ENCODE measurements at places on chromosomes 1 and 21.

- no peak for DNase-seq
These were observed 577.4 kb upstream of the PBX1 start for GRCh38 chr1:163981500-163982030.

- no peak for DNase-seq
These were observed 2.6 kb downstream of the ARPC5 start for GRCh38 chr1:183632964-183633363.

GRCh38 chr1:245090491-245091090 is 64.2 kb upstream of the KIF26B start:
- DNase-seq: no peak

DNA sequence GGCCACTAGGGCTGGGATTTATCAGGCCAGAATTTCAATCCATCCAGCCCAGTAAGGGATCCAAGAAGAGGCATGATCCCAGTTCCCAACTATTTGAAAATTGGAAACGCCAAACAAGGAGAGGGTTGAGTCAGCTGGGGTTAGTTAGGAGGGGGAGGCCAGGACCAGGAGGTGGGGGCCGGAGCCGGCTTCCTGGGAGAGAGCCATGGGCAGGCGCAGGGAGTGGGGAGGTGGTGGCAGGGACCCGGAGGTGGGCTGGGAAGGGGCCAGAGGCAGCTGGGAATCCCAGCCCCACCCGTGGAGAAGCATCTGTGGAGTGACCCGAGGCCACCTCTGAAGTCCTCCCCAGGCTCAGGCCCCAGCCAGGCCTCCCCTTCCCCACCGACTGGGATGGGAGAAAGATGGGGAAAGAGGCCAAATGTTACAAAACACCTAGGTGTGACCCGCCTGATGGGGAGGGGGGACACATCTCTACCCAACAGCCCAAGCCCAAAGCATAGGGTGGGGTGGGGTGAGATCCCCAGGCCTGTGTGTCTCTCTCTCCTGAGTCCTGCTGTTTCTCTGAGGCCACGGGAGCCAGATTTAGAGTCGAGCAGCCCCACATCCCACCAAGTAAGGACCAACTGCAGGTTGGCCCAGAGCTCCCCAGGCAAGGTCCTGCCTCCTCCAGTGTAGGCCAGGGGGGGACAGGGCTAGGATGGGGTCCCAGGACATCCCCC is 10.1 kb downstream of the HSPG2 start:
- DNase-seq: no peak

DNA sequence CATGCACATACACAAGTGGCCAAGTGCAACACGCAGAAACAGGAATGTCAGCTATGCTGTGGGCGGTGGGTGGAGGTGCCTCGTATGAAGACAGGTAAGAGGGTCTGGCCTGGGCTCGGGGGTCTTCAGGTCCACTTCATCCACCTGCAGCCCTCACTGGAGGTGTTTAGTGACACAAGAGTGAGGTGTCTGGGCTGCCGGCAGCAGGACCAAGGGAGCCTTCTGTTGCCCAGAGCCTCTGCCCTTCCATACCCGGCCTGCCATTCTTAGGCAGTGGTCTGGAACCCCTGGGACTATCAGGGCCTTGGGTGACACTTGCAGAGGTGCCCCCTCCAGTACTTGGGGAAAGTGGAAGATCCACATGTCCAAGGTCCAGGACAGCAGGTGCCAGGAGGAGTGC is 21.7 kb upstream of the ACTRT2 start:
- no peak for DNase-seq

- DNase-seq: no peak
These were observed 371 bp upstream of the ODF2L start for GRCh38 chr1:86396498-86396890.

DNA sequence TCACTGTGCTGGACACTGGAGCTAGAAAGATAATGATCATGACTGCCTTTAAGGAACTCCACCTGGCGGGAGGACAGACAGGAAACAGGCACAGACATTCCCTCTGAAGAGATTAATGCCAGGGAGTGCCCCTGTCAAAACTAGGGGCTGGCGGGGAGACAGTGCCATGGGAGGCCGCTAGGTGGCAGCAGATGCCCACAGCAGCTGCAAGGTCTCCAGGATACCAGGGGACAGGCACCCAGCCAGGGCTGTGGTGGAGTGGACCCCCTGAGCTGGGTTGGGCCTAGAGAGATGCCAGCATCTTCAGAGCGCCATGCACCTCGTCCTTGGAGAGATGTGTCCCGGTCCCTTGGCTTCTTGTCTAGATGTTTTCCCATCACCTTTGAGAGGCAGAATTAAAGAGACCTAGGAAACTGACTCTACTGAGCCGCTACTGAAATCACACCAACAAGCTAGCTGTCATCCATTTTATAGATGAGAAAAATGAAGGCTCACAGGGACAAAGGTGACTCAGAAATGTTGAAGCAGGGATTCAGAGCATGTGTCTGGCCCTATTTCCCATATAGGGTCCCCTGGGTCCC is 3.6 kb downstream of the REN start:
- peak; percentile 55 for DNase-seq

DNA sequence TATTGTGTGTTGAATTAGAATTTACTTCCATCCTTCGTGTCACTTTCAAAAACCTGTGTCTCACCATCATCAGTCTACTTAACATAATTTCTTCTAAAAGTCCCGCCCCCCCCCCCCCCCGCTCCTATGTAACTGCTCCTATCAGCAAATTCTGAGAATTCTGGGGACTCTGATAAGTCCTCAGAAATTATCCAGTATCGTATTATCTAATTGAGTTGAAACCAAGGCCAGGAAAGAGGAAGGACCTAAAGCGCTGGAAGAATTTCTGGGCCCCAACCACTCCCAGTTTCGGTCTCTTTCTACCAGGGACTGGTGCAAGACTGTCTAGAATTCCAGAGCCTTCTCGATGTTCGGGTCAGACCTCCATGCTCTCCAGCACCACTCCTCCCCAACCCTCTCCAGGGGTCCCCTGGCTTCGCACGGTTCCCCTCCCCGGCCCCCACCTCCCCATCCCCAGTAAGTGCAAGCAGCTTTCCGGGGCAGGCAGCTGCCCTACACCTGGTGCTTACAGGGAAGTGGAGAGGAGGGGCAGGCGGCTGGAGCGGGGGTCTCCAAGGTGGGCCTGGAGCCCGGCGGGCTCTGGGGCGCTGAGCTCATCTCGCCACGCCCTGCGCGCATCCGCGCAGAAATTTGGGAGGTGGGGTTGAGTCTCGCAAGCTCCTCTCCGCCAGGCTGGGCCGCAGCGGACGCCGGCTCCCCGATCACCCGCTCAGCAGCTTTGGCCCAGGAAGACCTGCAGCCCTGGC is 16.0 kb upstream of the ZNF496 start:
- DNase-seq: no peak

DNA sequence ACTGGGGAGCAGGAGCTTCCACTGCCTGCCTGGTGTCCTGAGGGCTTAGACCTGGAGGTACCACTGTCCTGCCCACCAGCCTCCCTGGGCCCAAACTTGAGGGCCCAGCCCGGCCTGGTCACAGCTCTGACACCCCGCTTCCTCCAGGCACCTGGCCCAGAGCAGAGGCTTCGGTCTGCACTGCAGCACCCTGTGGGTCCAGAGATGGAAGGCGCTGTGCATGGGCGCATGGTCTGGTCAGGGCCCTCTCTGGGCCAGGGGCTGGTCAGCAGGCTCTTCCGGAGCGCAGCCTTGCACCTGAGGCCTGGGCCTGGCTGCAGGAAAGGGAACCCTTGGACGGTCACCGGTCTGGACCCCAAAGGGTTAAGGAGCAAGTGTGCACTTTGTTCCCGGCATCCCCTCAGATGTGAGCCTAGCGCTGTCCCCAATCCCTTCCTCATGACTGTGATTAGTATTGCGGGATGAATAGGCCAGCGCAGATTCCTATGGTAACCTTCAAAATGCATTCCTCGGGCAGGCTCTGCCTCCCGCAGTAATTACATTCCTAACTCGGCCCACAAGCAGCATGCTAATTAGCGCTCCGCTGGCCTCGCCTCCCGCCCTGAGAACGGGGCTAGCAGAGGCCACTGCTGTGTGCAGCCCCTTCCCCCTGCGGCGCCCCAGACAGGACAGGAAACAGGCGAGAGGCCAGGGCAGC is 36.3 kb downstream of the PRDM16 start:
- no peak for DNase-seq

GRCh38 chr1:235945775-235946570 is 79.3 kb upstream of the LYST start:
- no peak for DNase-seq

DNA sequence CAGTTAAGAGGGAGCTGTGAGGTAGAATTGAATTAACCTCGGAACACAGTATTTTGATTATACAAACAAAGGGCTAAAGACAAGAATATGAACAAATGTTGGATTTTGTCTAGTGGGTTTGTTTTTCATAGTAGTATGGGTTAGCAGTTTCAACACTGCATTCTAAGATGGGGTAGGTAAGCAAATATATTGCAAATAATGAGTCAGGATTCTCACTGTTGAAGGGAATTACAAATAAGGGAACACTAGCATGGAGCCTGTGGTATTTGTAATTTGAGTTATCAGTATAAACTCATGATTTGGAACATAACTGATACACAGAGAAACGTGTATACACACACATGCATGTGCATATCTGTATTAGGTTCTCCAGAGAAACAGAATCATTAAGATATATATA is 44.5 kb downstream of the CD55 start:
- DNase-seq: no peak

DNA sequence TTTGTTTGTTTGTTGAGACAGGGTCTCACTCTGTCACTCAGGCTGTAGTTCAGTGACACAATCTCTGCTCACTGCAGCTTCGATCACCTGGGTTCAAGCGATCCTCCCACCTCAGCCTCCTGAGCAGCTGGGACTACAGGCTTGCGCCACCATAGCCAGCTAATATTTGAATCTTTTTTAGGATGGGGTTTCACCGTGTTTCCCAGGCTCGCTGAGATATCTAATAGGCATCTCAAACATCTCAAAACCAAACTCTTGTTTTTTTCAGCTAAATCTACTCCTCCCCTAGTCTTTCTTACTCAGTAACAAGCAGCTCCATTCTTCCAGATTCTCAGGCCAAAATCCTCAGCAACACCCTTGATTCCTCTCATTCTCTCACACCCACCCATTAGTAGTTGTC is 22.0 kb upstream of the SRRM1 start:
- no peak for DNase-seq

DNA sequence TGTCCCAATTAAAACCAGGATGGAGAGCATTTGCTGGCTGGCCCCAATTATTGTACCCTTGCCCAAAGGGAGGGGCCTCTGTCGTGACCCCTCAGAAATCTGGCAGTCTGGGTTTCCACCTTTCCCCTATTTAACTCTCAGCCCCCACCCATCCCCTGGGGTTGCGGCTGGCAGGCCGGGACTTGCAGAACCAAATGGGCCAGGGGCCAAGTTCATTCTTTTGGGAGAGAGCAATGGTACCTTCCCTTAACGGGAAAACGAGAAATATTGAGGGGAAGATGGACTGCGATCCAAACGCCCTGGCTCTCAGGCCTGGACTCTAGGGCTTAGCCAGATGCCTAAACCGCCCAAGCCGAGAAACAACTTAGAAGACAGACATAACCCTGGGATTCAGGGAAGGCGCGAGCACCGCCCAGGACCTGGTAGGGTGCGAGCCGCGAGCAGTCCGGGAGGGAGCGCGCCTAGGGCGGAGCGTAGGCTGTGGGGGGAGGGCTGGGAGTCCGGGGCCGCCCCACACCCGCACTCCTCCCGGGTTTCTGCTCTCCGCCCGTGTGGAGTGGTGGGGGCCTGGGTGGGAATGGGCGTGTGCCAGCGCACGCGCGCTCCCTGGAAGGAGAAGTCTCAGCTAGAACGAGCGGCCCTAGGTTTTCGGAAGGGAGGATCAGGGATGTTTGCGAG is at the start of gene SLC27A3:
SLC27A3 (plus strand) TSS at position 628 of the 678 bp plus-strand sequence. CDS start 91 bp downstream, outside the sequence.
- no peak for DNase-seq

DNA sequence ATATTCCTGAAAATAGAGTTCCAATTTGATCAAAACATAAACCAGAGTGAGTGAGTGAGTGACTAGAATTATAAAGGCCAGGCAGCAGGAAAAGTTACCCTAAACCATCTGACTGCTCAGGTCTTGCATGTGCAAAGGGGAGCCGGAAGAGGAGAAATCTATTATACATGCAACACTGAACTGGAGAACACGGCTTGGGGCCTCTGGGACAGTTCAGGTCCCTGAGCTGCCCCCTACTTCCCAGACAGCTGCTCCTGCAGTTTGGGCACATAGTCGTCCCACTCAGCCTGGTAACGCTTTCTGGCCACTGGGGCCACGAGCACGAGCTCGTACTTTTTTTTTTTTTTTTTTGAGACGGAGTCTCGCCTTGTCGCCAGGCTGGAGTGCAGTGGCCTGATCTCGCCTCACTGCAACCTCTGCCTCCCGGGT is 40.1 kb downstream of the PTPRC start:
- no peak for DNase-seq

- no peak for DNase-seq
These were observed 53.7 kb upstream of the CACYBP start for GRCh38 chr1:174946031-174946430.

DNA sequence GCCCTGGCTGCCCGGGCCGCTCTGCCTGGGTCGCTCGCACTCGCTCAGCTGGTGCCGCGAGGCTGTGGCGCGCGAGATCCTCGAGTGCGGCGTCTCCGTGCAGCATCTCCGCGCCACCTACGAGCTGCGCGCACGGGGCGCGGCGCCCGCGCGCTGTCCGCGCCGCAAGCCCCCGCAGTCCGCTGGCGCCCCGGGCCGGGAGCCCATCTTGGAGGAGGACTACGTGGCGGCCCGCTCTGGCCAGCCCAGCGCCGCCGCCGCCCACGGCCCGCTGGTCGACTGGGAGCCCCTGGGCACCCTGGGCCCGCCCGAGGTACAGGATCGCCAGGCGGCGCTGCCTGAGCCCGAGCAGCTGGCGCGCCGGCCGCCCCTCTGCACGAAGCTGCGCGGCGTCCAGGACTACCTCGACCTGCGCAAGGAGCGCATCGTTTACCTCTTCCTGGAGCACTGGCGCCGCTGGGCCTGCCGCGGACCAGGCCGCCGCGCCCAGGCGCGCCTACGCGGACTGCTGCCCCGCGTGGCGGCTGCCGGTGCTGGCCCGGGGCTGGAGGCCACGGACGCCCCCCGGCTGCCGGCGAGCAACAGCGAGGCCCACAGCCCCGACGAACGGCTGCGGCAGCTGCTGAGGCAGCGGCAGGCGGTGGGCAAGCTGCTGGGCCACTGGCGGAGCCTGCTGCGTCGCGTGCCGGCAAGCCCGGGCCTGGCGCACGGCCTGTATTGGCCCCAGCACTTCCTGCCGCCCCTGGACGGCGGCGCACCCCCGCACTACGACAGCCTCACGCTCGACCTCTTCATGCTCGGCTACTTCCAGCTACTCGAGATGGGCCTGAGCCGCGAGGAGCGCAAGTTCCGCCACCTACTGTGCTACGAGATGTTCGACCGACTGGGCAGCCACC is 10.9 kb downstream of the TNFRSF25 start:
- DNase-seq: no peak

- no peak for DNase-seq
These were observed 20.7 kb upstream of the HAO2 start for GRCh38 chr1:119347858-119348257.

DNA sequence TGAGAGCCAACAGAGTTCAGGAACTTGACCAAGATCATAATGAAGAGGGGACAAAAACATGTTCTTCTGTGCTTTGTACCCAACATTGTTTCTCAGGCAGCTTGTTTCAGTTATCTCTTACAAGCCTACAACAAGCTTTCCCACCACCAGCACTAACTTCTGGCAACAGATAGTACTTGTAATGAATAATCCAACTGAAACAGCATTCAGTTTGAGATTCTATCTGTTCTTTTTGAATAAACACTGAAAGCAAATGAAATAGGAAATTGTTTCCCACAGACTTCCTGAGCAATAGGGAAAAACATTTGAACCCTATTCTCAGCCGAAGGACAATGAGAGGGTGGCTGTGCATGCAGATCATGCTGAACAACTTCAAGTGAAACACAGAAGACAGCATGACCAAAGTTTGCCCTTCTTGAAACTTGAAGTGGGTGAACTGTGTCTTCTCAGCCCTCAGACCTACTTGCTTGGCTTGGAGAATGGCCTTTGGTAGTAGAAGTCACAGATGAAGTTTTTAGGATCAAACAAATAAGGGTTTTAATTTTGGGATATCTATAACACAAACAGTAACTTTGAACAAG is 11.2 kb upstream of the HOOK1 start:
- no peak for DNase-seq
